ENCODE measurements at places on chromosomes 2 and 18.

GRCh38 chr18:75421656-75422055 is 5.8 kb downstream of the SMIM21 start:
- no peak for DNase-seq

- DNase-seq = no peak
Observed at GRCh38 chr2:151560289-151560688, 150.6 kb downstream of the RIF1 start.

GRCh38 chr2:218849721-218850120 is 9.9 kb upstream of the WNT6 start:
- no peak for DNase-seq

DNA sequence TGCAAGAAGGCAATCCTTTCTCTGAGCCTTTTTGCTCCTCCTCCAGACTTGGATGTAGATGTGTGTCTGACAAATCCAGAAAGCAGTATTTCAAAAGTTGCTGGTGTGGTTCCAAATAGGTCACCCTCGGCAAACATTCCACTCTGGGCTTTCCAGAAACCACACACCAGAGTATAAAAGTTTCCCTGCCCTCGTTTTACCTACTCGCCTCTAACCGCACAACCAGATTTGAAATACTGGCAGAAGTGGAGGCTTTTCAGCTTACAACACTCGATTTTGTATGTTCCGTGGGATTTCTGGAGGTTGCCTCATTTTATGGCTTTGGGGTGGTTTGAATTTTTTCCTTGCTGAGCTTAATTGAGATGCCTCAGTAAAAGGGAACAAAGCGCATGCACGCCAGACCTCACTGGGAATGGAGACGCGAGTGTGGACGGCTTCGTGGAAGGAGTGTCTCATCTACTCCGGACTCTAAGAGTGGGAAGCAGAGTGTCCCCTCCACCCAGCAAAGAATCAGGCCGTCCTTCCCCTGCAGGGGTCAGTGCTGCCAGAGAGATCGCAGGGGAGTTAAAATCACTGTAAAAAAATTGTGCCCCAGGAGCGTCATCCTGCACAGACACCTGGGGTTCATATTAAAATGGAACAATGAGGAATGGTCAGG is 44.0 kb upstream of the RPL31 start:
- no peak for DNase-seq

- DNase-seq = no peak
Observed at GRCh38 chr2:43569921-43570320, 25.9 kb downstream of the THADA start.
